Spleen (tissue), 13 donors: ENCODE measurements at places on chromosomes 7 and 10. TPM values are rescaled to one million over a fixed set of nuclear protein-coding genes. Genes with fewer than 3 reads are reported as not detected.

DNA sequence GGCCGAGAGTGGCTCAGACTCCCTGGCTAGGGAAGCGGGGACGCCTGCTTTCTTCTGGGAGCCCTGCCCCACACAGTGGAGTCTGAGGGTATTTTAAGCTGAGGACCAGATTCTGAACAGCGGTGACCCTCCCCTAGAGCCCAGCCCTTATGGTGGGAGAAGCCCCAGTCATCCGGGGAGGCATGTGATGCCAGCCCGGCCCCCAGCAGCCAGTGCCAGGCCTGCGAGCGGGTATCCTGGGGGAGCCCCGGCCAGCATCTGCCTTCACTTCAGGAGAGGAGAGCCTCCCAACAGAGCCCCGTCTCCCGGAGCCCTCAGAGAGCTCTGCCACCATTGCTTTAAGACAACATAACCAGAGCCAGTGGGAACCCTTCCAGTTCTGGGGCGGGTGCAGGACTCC, 41.5 kb upstream of the DNAJB6 start:
- no peaks in the 10 kb centered on the region for H3K27me3 ChIP-seq
- H3K27ac ChIP-seq: no peak overlapping the region
- H3K36me3 ChIP-seq: no peaks in the 10 kb centered on the region

- peaks cover 21% of the 10 kb centered on the region for H3K27me3 ChIP-seq
- H3K4me3 ChIP-seq: peak within 1 kb of the TSS; percentile 60
- no peaks in the 10 kb centered on the region for H3K36me3 ChIP-seq
- DNase-seq: peak; percentile 91
Measured at GRCh38 chr10:71212318-71213126, at the start of gene UNC5B. Gene UNC5B (plus strand): TSS chr10:71212570. CDS start chr10:71212986, 416 bp downstream.

- H3K27me3 ChIP-seq: no peaks in the 10 kb centered on the region
- no peaks in the 10 kb centered on the region for H3K36me3 ChIP-seq
- H3K4me1 ChIP-seq: no peaks in the 10 kb centered on the region
Measured at GRCh38 chr7:116851671-116852070, 10.7 kb upstream of the CAPZA2 start.

GRCh38 chr7:100677308-100678267, 4.0 kb downstream of the GNB2 start:
- peaks cover 18% of the 10 kb centered on the region for H3K4me1 ChIP-seq
- DNase-seq: peak; percentile 84
- no peaks in the 10 kb centered on the region for H3K27me3 ChIP-seq
- peaks cover 66% of the 10 kb centered on the region for H3K36me3 ChIP-seq

- DNase-seq: no peak
- no peak overlapping the region for H3K27ac ChIP-seq
- H3K4me3 ChIP-seq: no peak overlapping the region
- no peaks in the 10 kb centered on the region for H3K27me3 ChIP-seq
- H3K4me1 ChIP-seq: no peaks in the 10 kb centered on the region
Measured at GRCh38 chr10:13066527-13066926, 33.4 kb upstream of the OPTN start.

GRCh38 chr7:3103614-3104398, 60.1 kb upstream of the CARD11 start:
- no peaks in the 10 kb centered on the region for H3K27me3 ChIP-seq
- no peaks in the 10 kb centered on the region for H3K4me1 ChIP-seq
- H3K36me3 ChIP-seq: no peaks in the 10 kb centered on the region

DNA sequence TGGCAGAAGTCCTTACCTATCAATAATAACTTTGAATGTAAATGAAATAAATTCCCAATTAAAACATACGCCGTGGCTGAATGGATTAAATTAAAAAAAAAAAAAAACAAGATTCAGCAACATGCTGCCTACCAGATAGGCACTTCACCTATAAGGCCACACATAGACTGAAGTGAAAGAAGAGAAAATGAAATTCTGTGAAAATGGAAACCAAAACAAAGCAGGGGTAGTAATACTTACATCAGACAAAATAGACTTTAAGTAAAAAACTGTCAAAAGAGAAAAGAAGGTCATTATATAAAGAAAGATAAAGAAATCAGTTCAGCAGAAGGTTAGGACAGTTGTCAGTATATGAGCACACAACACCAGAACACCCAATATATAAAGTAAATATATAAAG, 55.3 kb downstream of the TCAF1 start:
- H3K4me3 ChIP-seq: no peak overlapping the region
- H3K4me1 ChIP-seq: no peaks in the 10 kb centered on the region
- no peaks in the 10 kb centered on the region for H3K27me3 ChIP-seq
- no peak for DNase-seq
- H3K27ac ChIP-seq: no peak overlapping the region

DNA sequence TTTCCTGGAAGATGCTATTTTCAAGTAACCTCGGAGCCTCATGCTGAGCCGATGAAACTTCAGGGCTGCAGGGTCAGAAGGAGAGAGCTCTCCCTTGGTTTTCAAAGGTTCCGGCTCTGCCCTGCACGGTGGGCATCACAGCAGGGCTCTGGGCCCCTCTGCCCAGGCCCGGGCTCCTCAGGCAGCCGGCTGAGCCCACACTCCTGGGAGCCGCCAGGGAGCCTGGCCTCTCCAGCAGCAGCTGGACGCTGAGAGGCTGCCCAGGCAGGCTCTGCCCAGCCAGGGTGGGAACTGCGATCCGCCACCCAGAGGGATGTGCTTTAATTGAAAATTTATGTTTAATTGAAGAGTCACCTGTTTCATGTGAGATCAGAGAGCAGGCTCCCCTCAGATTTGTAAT, 97.5 kb upstream of the MGMT start:
- DNase-seq: peak; percentile 62
- H3K36me3 ChIP-seq: no peaks in the 10 kb centered on the region
- no peak overlapping the region for H3K27ac ChIP-seq
- no peaks in the 10 kb centered on the region for H3K27me3 ChIP-seq
- no peak overlapping the region for H3K4me3 ChIP-seq
- no peaks in the 10 kb centered on the region for H3K4me1 ChIP-seq

TEX36 gene
- not detected for total RNA-seq
